ENCODE measurements at places on chromosomes 7 and 10.

DNA sequence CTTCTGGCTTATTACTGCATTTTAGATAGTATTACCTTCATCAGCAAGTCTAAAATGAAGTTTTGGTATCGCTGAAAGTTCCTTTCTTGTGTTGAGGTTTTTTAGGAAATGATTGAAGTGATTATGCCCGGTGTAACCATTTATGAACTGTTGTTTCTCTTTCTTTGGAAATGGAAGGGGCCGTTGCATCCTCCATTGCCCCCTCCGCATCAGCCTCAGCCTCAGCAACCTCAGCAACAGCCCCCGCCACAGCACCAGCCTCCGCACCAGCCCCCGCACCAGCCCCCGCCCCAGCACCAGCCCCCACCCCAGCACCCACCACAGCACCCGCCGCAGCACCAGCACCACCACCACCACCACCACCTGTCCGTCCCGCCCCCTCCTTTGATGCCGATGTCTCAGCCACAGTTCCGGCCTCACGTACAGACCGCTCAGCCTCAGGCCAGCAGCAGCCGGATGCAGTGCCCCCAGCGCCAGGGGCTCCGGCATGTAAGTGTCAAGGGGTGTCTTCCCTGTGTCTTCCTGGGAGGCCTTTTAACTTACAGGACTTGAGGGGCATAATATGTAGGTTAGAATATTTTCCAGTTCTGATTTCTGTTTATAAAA, 72.6 kb downstream of the SHH start:
- DNase-seq: no peak

- DNase-seq: no peak
Measured at GRCh38 chr7:105693576-105693975, 112.3 kb upstream of the EFCAB10 start.

DNA sequence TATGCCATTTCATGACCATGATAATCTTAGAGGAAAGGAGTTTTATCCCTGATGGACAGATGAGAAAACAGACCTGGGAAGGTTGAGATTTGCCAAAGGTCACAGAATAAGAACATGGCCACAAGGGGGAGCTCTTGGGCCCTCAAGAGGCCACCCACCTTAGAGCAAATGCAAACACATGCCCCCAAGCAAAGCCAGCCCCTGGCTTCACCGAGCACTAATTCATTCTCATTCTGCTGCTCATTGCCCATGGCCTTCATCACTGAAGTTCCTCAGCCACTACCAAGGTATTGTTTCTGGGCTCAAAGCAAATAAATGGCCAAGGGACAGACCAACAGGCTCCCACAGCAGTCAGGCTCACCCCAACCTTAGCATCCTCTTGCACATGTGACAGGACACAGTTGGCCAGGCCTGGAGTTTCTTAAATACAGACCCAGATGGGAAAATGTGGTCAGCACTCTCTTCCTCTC, 44.2 kb downstream of the PDLIM1 start:
- DNase-seq: peak; percentile 59

- DNase-seq: no peak
Measured at GRCh38 chr7:94999069-94999351, 91.6 kb downstream of the PPP1R9A start.

- DNase-seq: no peak
Measured at GRCh38 chr10:105714728-105715127, 1073.6 kb downstream of the SORCS3 start.

DNA sequence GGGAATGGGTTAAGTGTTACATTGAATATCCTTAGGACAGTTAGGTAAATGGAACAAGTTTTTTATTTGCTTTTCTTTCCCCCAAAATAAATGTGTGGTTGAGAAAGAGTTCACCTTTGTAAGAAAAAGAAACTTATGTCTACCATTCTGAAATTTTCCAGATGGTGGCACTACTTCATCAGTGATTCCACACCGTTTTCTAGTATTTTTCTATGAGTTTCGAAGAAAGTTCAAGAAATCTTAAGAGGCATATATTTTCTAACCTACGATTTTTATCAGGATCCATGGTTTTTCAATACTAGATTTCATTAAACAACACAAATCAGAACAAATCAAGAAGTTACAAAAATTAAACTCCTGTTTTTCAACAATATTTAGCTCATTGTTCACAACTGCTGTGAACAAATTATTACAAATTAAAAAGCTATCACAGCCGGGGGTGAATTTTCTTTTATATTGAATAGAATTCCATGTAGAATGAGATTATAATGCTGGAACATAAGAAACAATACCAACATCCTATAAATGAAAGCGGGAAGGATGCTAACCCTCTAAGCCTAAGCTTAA, 163.1 kb upstream of the NPVF start:
- no peak for DNase-seq

DNA sequence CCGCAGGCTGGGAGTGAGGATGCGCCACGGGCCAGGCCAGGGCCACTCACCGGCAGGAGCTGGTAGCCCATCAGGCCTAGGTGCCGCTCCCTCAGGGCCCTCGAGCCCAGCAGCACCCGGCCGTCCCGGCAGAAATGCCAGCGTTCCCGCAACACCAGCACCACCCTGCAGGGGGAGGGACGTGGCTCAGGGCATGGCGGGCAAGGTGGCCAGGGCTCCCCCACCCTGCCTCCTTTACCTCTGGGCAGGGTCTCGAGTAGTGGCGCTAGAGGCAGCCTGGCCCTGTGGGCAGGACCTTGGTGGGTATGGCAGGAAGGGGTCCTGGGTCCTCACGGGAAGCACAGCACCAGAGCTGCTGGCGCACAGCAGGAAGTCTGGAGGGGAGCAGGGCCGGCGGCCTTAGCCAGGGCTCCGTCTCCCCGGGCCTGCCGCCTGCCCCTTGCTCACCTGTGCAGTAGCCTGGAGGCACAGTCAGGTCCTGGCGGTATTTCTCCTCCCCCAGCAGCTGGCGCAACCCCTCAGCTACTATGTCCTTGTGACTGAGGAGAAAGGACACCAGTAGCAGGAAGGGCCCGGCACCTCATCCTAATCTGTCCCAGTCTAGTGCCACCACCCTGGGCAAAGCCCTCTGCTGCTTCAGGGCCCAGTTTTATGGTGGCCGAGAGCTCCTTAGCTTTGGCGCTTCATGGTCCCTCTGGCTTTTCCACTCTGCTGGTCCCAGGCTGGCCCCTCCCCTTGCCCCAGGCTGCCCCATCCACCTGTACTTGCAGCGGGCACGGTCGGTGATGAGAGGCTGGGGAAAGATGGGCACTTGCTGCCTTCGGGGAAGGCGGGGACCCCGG, 3.5 kb downstream of the FASTK start:
- no peak for DNase-seq

- no peak for DNase-seq
Measured at GRCh38 chr7:4702961-4703512, 20.9 kb downstream of the FOXK1 start.

GRCh38 chr10:21125471-21126228, 228.5 kb upstream of the NEBL start:
- DNase-seq: no peak
